Tibial nerve (tissue), 4 donors: ENCODE measurements at places on chromosomes 2 and 18.

GRCh38 chr2:25164561-25164960 lies 3.8 kb downstream of the POMC start:
- no peak for DNase-seq

GRCh38 chr2:62381656-62382055 lies 124.3 kb downstream of the TMEM17 start:
- DNase-seq: no peak

DNA sequence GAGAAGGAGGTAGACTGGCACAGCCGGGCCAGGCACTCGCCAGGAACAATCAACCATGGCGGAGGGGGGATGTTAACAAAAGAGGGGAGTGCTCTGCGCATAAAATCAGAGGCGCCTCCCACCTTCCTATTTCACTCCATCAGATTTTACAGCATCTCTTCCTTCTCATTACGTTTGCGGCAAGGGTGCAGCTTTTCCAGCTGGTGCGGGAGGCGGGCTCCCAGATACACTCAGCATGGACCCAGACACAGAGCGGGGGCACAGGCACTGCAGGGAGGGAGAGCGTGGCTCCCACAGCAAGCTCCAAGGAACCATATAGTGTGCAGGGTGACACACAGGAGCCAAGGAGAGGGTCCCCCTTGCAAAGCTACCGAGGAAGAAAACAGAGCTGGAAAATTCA lies 176.3 kb downstream of the EIPR1 start:
- no peak for DNase-seq

GRCh38 chr2:47076126-47076506 lies 79.0 kb downstream of the STPG4 start:
- DNase-seq: no peak

- no peak for DNase-seq
These were observed 210.4 kb upstream of the SP5 start for GRCh38 chr2:170504810-170505145.
